ENCODE measurements at places on chromosomes 4 and X.

DNA sequence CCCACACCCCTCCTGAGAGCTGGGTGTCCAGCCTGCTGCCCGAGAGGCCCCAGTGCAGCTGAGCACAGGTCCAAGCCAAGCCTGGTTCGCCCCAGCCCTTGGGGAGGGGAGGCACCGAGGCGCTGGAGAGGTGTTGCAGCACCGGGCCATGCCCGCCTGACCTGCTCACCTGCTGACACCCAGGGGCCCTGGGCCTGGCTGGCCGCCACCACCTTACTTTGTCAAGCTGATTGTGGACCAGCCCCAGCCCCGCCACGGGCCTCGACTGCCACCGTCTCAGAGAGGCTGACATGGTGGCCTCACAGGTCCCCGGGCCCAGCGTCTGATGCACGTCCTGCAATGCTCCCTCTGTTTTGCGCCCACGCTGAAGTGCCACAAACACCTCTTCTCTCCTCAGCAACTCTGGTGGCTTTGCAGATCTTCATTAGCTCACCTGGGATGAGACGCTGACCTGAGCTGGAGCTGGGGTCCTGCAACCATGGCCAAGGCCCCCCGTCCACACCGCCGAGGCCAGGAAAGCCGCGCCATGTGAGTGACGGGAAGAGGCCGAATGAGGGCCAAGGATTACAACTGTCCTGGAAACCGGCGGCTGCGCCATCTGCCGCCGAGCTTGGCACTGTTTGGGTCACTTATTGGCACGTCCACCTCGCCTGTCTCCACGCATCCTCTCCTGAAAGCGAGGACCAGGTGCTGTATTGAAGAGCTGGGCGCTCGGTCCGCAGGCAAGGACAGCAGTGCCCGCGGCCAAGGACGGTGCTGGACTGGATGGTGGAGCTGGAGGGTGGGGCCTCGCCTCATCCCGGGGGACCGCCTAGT is 7.6 kb downstream of the CPLX1 start:
- no peak for DNase-seq

GRCh38 chr4:3287972-3288570 is 4.8 kb upstream of the RGS12 start:
- DNase-seq = no peak

- DNase-seq = no peak
Measured at GRCh38 chrX:145727476-145727875, 90.2 kb upstream of the SLITRK2 start.

GRCh38 chr4:103497692-103498091 is 222.1 kb downstream of the TACR3 start:
- DNase-seq = no peak

DNA sequence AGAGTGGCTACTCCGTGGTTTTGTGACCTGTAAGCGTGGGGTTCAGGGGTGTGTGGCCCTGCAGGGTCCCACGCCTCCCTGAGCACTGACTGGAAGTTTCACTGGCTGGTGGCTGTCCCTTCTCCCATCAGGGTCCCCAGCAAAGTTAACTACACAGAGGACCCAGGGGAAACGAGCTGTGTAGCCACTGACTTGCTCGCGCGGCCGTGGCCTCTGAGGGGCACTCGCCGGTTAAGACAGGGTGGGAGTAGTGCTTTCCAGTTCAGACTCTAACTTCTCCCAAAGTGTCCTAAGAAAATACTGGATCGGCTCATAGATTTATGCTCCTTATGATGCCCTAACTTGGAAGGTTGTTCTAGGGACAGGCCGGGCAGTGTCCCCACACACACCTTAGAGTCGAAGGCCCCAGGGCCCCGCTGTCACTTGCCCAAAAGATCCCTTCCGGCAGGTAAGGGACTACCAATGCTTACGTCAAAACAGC is 28.2 kb downstream of the NELFA start:
- DNase-seq = no peak

DNA sequence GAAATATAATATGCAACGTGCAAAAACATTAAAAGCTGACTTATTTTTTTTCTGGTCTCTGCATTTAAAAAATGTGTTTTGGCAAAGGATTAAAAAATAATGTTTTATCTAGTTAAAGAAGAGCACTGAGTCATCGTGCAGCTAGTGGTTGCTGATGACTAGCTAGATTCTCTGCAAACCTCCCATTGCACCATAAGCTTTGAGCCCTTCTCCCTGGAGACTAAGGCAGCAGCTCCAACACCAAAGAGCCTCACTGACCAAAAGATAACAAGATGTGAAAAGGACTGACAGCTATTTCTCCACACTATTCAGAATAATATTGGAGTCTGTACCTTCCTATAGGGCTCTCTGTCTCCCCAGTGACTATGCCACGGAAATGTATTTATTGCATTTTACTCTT is 424.3 kb downstream of the SLITRK2 start:
- DNase-seq = no peak

DNA sequence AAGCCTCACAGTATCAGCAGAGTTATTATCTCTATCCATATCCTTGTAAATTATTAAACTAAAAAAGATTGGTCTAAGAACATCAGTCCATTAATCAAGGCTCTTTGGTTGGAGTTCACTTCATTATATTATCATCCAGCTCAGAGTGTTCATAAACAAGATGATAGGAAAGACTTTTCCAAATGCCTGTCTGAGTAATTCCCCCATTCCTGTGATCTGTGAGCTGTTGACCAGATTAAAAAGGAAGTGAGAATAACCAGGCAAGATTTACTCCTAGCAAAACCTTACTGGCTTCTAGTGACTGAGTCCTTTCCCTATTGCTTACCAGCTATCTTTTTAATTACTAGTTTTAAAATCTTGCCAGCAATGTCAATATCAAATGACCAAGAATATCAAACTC is 14.9 kb downstream of the PKD2 start:
- DNase-seq = no peak

GRCh38 chrX:118864063-118864635 is 40.5 kb downstream of the ZCCHC12 start:
- no peak for DNase-seq

- DNase-seq = no peak
Measured at GRCh38 chrX:115399306-115399705, 109.8 kb downstream of the LUZP4 start.

- no peak for DNase-seq
Measured at GRCh38 chrX:37829721-37830120, 17.6 kb downstream of the DYNLT3 start.

GRCh38 chrX:72271091-72271788 is 5.8 kb downstream of the RPS4X start:
- DNase-seq = no peak

DNA sequence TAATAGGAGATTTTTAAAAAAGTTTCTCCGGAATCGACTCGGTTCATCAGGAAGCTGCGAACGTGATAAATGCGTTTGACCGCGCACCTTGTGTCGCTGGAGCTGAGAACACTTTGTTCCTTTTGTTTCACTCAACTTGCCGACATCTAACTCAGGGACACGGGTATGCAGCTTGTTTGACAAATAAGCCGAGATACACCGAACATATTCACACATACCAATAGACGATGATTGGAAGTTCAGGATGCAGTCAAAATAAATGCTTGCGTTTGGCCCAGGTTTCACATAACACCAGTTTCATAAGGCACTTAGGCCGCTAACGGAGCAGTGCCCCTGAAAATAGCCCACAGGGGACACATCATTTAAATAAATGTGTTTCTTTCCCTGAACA is 932 bp upstream of the SHISA3 start:
- DNase-seq = no peak

GRCh38 chr4:146112389-146112788 is 63.1 kb upstream of the LSM6 start:
- no peak for DNase-seq

DNA sequence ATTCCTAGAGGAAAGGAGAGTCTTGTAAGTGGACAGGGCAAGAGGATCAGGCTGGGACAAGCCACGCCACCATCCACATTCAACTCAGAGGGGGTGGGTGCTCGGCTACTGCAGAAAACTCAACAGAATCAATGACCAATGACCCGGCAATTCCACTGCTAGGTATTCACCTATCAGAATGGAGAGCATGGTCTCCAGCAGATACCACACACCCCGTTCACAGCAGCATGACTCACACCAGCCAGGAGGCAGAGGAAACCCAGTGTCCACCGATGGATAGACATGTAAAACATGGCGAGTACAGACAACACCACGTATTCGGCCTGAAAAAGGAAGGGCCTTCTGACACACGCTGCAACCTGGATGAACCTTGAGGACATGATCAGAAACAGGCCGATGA is 175.9 kb downstream of the AFAP1 start:
- no peak for DNase-seq

DNA sequence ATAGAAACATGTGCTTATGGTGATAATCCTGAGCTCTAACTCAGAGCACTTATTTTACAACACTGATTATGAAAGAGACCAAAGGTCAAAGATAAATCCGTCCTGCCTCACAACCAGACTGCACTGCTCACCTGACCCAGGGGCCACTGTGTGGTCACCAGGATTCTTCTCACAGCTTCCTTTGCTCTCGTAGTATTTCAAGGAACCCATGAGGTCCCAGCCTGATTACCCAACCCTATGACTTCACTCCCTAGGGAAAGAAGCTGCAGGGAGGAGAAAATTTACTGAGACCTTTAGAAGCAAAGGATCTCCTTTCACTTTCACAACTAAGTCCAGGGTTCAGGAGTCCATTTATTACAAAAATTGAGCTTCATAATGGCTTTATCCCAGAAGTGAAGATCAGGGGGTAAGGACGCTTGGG is 9.6 kb downstream of the SLC25A5 start:
- no peak for DNase-seq

DNA sequence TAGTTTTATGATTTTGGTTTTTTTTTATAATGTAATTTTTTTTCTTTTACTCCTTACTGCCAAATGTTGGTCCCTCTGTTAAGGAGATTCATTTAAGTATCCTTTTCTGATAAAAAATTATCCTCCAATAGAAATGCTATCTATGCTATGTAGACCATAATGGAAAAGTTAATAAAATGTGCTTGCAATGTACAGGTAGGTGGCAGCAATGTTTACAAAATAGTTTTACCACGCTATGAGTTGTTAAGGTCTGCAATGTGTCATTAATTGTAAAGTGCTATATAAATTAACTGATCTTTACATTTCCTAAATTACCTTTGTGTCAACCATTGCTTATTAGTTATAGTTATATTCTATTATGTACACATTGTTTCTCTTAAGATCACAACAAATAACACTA is 3.8 kb upstream of the CENPC start:
- no peak for DNase-seq

- no peak for DNase-seq
Measured at GRCh38 chrX:56800801-56801200, 71.8 kb downstream of the NBDY start.

GRCh38 chr4:15651676-15652075 is 3.5 kb downstream of the FBXL5 start:
- DNase-seq = no peak

DNA sequence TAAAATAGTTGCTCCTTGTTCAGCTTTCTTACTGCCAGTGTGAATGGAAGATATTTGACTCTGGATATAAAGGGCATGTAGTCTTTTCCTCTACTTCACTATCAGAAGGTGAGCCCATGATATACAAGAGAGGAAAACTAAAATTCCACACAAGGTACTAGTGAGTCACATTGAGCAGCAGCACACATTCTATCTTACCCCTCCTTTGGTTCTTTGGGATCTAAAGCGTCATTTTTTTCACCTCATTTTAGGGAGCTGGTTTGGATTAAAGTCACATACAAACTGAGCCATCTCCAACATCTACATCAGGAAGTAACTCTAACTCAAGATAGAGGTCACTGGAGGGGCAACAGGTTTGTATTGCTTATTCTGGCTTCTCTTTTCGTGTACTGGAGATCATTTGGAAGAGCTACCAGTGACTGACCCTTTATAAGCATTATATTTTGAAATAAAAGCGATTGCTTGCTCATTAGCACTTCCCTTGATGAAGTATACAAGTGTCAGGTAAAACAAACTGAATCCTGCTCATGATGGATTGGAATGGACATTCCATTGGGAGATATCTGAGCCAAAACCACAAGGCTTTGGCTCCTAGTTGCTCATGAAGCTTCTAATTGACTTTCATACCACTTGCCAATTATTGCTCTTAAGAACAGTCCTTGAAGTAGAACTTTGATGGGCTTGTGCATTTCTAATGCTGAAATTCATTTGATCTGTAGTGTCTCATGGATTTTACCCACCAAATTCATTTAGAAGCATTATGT is 124.1 kb downstream of the SPCS3 start:
- DNase-seq = no peak

DNA sequence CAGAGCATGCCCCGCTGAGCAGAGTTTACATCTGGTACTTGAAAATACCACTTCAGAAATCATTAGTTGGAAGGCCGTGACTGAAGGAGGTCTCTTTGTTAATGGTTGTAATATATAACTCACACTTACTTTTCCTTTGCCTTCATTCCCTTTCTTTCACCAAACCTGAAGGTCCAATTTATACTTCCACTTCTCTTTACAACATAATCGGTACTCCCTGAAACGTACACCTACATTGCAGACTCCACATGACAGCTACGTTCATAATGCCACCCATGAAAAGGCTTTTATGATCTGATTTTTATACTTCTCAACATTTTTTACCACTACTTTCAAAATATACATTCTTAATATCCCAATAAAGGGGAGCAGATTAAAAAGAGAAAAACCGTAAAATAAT is 298.7 kb downstream of the C4orf33 start:
- DNase-seq = no peak

DNA sequence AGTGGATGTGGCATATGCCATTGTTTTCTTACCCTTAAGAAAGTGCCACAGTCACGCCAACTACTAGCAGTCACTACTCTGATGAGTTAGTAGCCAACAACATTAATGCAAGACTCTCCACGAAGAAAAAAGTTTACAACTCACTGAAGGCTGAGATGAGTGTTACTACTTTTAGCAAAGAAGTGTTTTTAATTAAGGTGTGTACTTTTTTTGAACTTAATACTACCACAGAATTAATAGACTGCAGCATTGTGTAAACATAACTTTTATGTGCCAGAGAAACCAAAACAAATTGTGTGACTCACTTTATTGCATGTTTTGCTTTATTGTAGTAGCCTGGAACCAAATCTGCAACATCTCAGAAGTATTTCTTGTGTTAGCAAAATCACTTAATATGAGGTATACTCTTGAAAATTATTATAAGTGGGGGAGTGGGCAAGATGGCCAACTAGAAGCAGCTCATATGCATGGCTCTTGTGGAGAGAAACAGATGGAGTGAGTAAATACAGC is 2.2 kb upstream of the UGT2B4 start:
- DNase-seq = no peak

- DNase-seq = no peak
Measured at GRCh38 chrX:154352466-154352865, 22.0 kb downstream of the FLNA start.

DNA sequence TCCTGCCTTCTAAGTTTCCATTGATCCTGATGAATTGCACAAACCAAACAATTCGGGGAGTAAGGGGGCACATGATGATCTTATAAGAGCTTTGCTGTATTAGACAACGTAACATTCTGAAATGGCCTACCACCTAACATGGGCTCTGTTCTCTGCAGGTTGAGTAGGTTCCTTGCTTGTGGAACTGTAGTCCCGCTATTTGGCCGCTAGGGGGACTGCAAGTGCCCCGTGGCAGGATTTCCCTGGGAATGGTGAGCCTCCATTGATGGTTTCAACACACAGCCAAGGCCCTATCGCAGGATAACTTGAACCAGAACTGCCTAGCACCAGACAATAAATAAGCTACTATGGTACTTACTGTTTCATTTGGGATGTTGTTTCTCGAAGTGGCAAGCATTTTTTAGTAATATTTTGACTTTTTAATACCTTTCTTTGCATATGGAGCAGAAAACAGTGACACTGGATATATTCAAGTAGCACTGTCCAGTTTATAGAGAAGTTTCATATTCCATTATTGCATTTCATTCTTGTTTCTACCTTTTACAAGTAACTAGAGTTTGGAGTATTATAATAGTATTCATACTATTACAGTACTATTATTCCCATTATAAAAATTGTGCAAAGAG is 11.9 kb downstream of the AR start:
- no peak for DNase-seq

All from stimulated activated CD4-positive, alpha-beta T cell treated with anti-CD3 and anti-CD28 coated beads, Interleukin-1b, Interleukin-23, amount 100 ng/mL, for 1 hour (primary cell).